ENCODE measurements at places on chromosomes 6 and 20.

DNA sequence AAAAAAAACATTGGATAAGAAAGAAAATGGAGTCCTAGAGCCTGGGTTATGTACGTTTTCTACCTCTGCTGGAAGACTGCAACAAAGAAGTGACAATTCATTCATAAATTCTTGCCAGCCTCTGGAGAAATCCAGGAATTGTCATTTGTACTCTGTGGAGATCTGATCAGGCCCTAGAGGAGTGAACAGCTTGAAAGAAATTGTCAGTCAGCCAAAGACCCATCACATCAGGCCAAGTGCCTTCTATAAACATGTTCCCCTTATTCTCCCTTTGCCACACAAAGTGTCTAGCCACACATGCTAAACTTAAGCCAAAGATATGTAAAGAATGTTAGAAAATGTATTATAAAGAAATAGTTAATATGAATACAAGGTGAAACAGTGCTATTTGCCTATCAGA is 152.4 kb downstream of the ADAT2 start:
- no peak for DNase-seq

DNA sequence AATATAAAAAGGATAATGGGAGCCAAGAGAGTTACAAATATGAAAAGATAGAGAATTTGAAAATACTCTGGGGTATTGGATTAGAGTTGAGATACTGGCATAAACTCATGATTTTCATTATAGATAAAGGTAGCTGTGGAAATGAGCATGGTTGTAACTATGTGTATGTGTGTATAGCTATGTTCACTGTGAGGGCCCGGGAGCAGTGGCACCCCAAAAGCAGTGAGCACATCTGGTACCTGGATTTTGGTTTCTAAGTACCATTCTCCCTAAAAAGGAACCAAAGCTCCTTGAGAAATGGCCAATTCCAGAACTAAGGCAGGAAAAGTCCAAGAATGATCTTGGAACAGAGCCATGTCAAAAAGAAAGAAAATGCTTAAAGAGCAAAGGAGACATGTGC is 202.4 kb upstream of the QKI start:
- DNase-seq, result no peak

- DNase-seq, result no peak
Observed at GRCh38 chr6:38403548-38403947, 236.2 kb downstream of the BTBD9 start.

GRCh38 chr20:59120491-59120890 is 43.1 kb upstream of the ZNF831 start:
- DNase-seq, result peak; percentile 43

- no peak for DNase-seq
Observed at GRCh38 chr6:15441215-15441868, 195.5 kb downstream of the JARID2 start.
